Esophagus muscularis mucosa (tissue), 4 donors: ENCODE measurements at places on chromosomes 4 and X.
A peak's percentile ranks its signal among the peaks of the same experiment; 100 is the strongest.

DNA sequence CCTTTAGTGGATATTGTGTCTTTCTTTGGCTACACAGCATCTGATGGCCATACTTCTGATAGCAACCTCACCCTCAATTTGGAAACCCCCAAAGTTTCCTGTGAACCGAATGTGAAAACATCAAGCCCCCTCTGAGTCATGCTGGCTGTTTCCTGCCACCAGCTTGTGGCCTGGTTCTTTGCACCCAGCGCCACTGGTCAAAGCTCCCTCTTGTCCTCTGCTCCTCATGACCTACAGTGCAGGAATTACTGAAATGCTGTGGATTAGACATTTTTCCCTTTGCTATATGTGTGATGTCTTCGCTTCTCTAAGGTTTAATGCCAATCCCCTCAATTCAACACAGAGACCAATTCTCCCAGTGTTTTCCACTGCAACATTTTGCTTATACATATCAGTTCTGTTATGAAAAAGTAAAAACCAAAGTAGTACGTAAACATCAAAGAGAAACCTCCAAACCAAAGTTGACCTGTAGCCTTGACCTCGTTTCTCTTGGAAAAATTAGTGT, 224.0 kb upstream of the TENM3 start:
- DNase-seq: no peak

DNA sequence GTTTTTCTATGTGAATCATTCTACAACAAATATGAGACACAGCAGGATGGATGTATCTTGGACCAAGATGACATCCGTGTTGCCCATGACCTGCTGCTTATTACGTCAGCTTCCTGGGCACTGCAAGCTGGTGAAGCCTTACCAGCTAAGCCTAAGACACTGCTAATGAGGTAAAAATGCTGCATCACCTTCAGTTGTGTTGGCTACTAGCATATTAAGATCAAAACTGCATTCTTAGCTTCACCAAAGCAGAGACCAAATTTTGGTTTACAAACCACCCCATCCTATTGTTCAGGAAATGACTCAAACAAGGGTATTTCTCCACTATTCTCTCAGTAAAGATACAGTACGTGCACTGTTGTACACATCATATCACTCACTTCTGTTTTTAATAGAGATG, 50.3 kb downstream of the MAML3 start:
- DNase-seq: no peak

- DNase-seq: no peak
Observed at GRCh38 chr4:169030562-169030982, 20.5 kb upstream of the CBR4 start.

- no peak for DNase-seq
Observed at GRCh38 chr4:66430856-66431255, 760.6 kb upstream of the EPHA5 start.

GRCh38 chr4:30868111-30868895, 148.1 kb downstream of the PCDH7 start:
- DNase-seq: no peak

DNA sequence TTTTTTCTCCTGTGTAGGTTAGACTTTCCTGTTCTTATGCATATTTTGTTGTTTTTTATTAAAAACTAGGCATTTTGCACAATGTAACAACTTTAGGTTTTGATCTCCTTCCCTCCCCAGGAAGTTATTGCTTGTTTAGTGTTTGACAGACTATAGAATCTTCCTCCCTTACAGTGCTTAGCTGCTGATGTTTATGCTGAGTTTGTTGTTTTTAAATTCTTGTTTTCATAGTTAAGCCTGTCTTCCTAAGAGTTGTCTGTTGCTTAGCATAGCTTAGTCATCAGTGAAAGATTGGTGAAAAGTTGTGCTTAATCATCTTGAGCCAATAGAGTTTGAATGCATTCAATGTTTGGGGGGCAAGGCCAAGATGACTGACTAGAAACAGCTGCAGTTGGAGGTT, 157.5 kb downstream of the NKX6-1 start:
- no peak for DNase-seq

DNA sequence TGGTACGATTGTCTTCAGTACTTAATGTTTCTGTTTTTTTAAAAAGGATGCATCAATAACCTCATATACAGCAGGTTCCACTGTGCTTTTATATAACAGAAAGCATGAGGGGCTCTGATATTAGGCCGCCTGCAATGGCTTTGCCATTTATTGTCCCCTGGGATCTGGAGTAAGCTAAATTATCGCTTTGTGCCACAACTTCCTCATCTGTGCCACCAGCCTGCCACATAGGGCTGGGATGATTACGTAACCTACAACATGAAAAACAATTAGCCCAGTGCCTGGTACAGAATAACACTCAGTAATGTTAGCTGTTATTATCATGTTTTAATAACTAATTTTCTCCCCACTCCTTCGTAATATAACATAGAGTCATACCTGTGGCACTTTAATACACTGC, 65.5 kb upstream of the TRIM2 start:
- DNase-seq: no peak

DNA sequence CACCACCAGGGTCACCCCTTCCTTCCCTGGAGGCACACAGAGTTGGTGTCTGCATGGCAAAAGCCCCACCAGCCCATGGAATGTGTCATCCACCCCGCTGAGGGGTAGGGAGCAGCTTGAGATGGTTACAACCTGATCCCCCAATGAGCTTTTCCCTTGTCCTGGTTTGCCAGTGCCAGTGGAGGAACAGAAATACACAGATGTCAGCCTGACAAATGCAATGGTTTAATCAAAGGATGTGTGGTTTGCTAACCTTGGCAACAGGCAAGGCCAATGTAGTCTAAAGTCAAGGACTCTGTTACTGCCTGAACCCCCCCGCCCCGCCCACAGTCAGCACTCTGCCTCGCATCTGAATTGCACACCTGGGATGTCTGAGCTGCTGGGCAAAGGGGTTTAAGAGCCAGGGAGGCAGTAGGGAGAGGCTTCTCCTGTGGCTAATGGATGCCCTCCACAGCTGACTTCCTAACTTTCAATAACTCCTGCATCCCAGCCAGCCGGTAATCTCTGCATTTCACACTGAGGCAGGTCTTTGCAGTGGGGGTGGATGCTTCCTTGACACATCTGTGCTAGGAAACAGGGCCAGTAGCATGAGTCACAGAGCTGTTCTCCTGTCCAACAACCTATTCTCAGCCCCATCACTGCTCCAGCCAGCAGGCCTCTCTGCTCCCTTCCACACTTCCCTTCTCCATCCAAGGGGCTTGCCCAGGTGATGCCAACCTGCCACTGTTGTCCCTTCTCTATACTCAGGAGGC, 137.5 kb downstream of the AMMECR1 start:
- DNase-seq: no peak

- no peak for DNase-seq
Observed at GRCh38 chr4:87679449-87680169, 29.5 kb downstream of the DMP1 start.

- no peak for DNase-seq
Observed at GRCh38 chrX:100995469-100995868, 26.0 kb downstream of the ARL13A start.

- no peak for DNase-seq
Observed at GRCh38 chrX:29315931-29316330, 728.7 kb downstream of the IL1RAPL1 start.

- no peak for DNase-seq
Observed at GRCh38 chr4:46819095-46819494, 90.0 kb downstream of the COX7B2 start.

- no peak for DNase-seq
Observed at GRCh38 chrX:100698551-100698950, 33.4 kb downstream of the SYTL4 start.

- no peak for DNase-seq
Observed at GRCh38 chr4:90544532-90545045, 417.4 kb downstream of the CCSER1 start.

GRCh38 chr4:13989501-13989900, 362.0 kb upstream of the BOD1L1 start:
- DNase-seq: no peak

DNA sequence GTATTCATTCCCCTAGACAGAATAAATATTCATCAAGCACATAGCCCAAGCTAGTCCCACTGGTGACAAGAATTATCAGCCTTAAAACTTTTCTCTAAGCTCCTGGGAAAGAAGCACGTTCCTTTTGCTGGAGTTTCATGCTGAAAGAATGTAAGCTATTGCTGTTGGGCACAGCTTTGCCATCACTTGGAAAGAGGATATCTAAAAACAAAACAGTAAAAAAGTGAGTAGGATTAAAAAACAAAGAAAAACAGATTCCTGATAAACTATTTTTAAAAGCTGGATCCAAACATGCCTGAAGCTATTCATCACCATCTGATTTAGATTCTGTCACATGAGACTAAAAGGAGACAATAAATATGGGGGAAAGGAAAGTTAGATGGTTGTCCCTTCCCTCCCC, 176.8 kb downstream of the SCFD2 start:
- no peak for DNase-seq

DNA sequence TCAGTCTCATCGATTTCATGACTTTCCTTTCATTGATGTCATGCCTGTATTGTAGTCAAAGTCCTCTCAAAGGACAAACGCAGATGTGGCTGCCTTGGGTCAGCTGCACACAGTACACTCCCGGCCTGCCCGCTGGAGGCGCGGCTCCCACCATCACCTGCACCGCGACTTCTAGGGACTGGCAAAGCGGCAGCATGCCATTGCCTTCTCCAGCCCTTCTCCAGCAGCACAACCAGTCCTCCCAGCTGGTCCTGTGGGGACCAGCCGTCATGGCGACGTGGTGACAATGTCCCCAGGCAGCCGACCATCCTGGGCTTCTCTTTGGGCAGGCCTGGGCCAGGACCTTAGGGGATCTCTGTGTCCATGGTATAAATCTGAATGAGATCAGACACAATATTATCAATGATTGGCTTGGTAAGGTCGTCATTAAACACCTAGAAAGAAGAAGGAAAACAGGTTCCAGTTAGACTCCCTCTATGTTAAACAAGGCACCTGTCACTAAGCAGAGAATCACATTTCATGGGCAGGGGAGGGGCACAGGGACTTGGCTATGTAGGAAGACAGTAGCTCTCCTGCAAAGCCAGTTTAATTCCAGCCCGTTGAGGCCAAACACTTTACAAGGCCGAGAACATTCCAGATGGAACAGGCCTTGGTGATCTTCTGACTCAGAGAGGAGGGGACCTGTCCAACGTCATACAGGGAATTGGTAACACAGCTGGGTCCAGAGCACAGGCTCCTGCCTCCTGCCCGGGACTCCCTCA, 10.7 kb downstream of the CCNQ start:
- no peak for DNase-seq

GRCh38 chrX:46209768-46210167, 335.5 kb downstream of the ZNF674 start:
- DNase-seq: no peak

DNA sequence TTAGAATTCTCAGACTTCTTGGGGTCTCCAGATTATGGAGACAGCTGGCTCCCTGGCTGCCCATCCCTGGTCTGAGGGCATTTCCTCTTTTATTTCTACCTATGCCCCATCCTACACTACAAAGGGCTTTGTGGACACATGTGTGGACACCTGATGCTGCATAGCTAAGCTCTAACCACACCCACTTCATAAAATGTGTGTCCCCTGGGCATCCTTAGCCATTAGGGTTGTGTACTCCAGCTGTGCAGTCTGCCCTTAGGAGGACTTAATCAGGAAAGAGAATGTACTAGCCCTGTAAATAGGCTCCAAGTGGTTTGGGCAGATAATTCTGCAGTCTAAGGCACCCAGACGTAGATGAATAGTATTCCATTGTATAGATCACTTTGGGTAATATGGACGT, 47.0 kb downstream of the COQ2 start:
- DNase-seq: no peak

DNA sequence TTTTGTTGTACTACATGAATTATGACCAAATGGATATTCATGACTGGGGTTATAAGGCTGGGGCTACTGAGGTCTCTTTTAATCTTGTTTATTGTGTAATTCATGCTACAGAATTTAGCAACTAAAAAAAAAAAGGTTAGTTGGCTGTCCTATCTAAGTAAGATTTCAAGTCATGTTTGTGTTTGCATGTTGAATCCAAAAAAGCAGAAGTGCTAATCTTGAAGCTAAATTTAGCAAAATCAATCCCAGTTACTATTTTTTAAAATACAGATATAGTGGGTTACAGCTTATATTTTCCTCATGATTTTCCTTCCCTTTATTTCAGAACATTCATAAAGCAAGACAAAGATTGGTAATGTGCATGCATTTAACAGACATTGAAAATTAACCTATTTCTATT, 19.4 kb downstream of the MTMR1 start:
- no peak for DNase-seq

DNA sequence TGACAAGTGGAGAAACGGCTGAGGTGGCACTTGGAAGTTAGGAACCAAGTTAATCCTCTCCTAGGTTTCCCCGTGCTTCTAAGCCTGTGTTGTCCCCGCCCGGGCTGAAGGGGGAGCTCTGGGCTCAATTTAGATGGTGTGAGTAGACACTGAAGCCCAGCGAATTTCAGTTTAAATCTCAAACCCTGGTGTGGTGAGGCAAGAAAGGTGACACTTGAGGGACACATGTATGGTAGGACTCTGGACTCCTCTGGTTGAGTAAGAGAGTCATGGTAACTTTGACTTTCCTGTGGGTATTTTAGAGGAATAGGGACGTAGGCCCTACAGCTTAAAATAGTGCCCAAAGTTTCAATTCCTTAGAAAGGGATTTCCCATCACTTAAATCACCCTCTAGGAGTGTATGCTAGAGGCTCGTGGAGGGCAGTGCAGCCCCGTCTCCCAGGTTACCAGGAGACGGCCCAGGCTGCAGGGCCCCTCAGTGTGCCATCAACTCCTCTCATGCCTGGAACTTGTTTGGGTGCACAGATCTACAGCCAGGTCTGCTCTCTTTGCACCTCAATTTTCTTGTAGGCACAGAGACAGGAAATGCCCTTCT, 24.0 kb downstream of the HAND2 start:
- DNase-seq: peak; percentile 92

DNA sequence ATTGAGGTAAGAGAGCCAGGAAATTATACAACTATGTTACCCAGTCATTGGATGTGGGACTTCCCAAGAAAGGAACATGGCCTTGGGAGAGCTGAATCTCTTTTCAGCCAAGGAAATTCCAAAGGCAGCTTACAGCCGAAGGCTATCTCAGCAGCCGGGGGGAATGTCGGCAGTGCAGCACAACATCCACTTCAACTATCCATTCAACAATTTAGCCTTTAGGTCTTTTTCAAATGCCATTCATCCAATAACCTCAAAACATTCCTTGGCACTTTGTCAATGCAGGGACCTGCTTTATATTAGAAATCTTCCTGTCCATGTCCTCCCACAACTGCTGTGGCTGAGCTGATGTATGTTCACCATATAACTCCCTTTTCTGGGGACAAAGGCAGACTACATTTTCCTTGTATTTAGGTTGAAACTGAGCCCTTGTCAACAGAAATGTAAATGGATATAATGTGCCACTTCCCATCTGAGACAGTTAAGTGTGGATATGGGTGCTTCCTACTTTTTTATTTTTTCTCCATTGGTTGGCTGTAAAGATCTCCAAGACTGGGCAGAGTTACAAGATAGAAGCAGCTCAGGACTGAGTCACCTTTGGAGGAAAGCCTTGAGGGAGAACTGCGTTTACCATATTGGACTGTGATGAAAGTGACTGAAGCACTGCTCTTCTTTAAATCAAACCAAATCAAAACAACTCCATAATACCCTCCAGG, 94.8 kb downstream of the GPRIN3 start:
- no peak for DNase-seq

GRCh38 chr4:6071191-6071958, 53.1 kb upstream of the C4orf50 start:
- no peak for DNase-seq

GRCh38 chr4:56426273-56426672, 9.1 kb downstream of the PPAT start:
- DNase-seq: no peak

GRCh38 chr4:188459381-188459780, 320.1 kb downstream of the TRIML1 start:
- no peak for DNase-seq
